ENCODE measurements at places on chromosomes 2 and 18.

DNA sequence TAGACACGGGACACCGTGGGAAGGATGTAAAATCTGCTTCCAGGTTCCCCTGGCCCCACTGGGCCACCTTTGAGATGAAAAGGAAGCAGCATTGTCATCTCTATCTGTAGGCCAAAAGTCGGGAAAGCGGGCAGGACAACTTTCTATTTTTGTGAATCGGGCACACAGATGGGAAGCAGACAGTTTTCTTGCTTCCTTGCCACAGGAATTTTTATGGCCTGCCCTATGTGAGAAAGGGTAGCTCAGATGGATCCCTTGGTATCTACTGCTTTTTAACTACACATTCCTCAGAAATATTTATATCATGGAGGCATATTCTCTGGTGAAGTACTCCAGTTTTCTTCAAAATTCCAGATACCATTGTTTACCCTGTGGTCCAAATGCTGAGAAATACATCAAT, 735.5 kb downstream of the CBLN2 start:
- no peaks in the 10 kb centered on the region for H3K36me3 ChIP-seq
- H3K27ac ChIP-seq, result no peak overlapping the region
- no peak for DNase-seq
- H3K4me3 ChIP-seq, result no peak overlapping the region
- no peaks in the 10 kb centered on the region for H3K4me1 ChIP-seq

DNA sequence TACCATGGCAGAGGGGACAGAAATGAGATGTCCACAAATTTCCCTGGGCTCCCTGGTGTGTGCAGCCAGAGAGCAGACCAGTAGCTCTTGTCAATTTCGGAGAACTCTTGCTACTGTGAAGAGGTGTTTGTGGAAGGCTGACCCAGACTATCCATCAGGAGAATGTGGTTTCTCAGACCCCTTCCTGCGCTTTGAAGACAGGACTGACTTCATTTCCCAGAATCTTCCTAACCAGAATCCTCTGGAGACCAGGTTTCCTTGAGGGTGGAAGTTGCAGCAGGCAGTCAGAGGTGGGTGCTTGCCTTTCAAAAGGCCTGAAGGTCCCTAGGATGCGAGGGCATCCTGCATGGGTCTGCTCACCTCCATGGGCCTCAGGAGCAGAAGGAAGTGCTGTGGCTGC, 121.9 kb downstream of the LAMA3 start:
- H3K27ac ChIP-seq, result no peak overlapping the region
- H3K4me3 ChIP-seq, result no peak overlapping the region
- H3K36me3 ChIP-seq, result no peaks in the 10 kb centered on the region
- no peaks in the 10 kb centered on the region for H3K27me3 ChIP-seq
- no peaks in the 10 kb centered on the region for H3K4me1 ChIP-seq
- DNase-seq, result no peak

DNA sequence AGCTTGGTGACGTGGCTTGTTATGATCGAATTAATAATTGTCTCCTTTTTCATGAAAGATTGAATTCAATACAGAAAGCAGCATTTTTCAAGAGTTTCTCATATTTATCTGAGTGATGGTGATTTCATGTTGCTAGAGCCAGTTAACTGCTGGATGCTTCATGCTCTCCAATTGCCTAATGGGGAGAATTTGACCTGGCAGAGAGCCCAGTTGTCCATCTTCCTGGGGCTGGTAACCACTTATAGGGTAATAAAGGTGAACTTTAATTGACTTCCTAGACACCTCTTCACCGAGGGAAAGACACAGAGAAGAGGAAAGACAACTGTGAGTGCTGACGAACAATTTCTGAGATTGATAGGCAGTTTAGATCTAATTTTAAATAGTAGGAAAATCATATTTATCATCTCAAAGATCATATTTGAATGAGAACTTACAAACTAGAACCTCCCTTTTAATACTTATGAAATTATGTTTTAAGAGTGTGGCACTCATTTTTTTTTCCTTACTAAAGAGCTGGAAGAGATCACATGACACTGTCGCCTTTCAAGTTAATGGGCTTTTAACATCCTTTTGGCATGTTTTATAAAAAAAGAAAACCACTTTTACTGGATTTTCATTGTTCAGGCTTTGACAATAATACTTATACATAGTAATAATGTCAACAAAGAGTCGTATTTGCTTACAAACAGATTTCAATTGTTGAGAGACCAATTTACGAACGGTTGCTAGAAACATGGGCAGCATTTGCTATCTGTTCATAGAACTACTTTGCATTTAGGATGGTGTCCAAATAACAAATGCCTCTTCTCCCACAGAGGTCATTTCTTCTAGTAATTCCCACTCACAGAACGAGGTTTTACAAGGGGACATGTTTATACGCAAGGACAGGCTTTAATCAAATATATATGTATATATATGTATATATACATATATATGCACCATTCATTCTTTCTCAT, 153.3 kb downstream of the RAPGEF4 start:
- H3K36me3 ChIP-seq, result no peaks in the 10 kb centered on the region
- no peaks in the 10 kb centered on the region for H3K4me1 ChIP-seq
- no peak for DNase-seq
- no peak overlapping the region for H3K4me3 ChIP-seq

- H3K27me3 ChIP-seq, result peaks cover 3% of the 10 kb centered on the region
- H3K4me3 ChIP-seq, result no peak overlapping the region
These were observed 331.3 kb downstream of the THSD7B start for GRCh38 chr2:137096693-137097092.

GRCh38 chr2:78145395-78145996, 623.3 kb upstream of the LRRTM4 start:
- DNase-seq, result no peak
- no peaks in the 10 kb centered on the region for H3K27me3 ChIP-seq
- H3K4me3 ChIP-seq, result no peak overlapping the region

- H3K4me3 ChIP-seq, result no peak overlapping the region
- no peak for DNase-seq
These were observed 24.8 kb downstream of the SMCHD1 start for GRCh38 chr18:2680216-2680792.

- H3K27me3 ChIP-seq, result no peaks in the 10 kb centered on the region
- no peak overlapping the region for H3K27ac ChIP-seq
- H3K4me1 ChIP-seq, result peaks cover 17% of the 10 kb centered on the region
- no peaks in the 10 kb centered on the region for H3K36me3 ChIP-seq
These were observed 129.7 kb downstream of the IRS1 start for GRCh38 chr2:226669905-226670304.

DNA sequence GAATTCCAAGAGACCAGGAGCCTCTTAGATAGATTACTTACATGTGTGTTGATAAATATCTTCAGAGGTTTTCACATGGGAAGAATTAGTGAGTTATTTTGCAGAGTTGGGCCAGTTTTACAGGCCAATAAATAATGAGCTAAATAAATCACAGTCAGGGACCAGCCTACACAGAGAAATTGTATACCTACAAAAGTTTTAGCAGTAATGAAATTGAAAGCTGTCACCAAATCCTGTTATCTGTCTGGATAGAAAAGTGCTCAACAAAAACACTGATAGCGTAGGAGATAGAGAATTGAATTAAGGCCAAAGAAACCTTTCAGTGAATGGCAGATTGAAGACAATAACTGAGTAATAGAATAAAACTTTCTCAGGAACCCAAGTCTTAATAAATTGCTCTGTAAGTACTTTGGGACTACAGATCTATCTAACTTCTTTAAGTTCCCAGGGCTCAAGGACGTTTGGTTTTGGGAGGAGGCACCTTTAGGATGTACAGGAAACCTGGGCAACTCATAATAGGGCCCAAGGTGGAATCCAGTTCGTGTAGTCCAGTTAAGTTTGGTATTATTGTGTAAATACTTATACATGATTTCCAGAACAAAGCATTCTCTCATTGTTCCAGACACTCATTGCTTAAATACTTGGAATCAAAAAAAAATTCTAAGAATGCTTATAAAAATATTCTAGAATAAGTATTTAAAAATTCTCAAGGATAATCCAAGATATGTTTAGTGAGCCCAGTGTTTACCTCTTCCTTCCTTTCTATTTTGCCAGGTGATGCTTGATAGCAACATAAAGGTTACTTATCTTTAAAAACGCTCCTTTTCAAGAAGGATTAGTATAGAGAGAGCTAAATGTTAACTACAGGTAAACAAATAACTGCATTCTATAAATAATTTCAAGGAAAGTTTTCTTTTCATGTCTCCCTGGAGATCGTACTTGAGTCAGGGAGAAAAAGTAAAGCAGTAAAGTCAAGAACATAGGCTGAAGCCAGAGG, 134.5 kb downstream of the NCKAP5 start:
- no peak overlapping the region for H3K27ac ChIP-seq
- no peaks in the 10 kb centered on the region for H3K4me1 ChIP-seq
- no peak for DNase-seq
- H3K36me3 ChIP-seq, result no peaks in the 10 kb centered on the region
- H3K4me3 ChIP-seq, result no peak overlapping the region
- no peaks in the 10 kb centered on the region for H3K27me3 ChIP-seq

DNA sequence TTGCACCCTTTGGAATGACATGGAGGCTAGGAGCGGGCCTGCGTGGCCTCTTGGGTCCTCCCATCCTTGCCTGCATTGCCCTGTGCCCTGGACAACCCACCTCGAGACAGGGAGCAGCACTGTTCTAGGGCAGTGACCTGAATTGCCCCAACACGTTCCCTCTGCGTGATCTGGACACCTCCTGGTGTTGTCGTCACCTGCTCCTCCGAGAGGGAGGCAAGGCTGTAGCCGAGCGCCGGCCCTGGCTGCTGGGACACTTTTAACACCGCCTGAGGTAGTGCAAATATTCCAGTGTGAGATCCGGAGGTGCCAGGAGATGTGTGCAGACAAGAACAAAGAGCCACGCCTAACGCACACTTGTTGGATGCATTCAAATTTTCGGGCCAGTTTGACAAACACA, 131.5 kb downstream of the SMAD7 start:
- H3K4me3 ChIP-seq, result no peak overlapping the region
- no peak for DNase-seq
- H3K36me3 ChIP-seq, result no peaks in the 10 kb centered on the region
- no peaks in the 10 kb centered on the region for H3K4me1 ChIP-seq

- no peak for DNase-seq
- H3K4me1 ChIP-seq, result no peaks in the 10 kb centered on the region
- no peak overlapping the region for H3K27ac ChIP-seq
- no peaks in the 10 kb centered on the region for H3K27me3 ChIP-seq
- no peaks in the 10 kb centered on the region for H3K36me3 ChIP-seq
These were observed 84.3 kb downstream of the GATA6 start for GRCh38 chr18:22253676-22254075.

GRCh38 chr2:175571078-175571653, 389.7 kb upstream of the ATP5MC3 start:
- no peak for DNase-seq
- peaks cover 18% of the 10 kb centered on the region for H3K4me1 ChIP-seq
- no peaks in the 10 kb centered on the region for H3K36me3 ChIP-seq

GRCh38 chr2:199988151-199988550, 32.8 kb downstream of the MAIP1 start:
- DNase-seq, result peak; percentile 31
- peaks cover 22% of the 10 kb centered on the region for H3K4me1 ChIP-seq
- no peak overlapping the region for H3K4me3 ChIP-seq
- H3K27ac ChIP-seq, result no peak overlapping the region

DNA sequence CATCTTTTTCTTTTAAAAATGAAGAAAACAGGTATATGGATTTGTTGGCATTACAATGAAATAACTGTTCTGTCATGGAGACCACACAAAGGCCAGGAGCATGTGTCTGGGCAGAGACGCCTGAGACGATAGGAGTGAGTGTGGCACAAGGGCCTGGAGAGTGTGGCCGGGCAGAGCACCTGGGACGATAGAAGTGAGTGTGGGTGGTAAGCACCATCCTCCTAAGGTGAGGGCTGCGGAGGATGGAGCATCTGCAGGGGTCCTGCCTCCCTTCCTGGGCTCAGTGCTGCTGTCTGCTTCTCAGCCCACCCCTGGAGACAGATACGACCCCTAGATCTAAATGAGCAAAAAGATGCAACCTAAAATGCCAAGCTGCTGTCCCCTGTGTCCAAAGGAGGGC, 184.9 kb downstream of the MYT1L start:
- peaks cover 3% of the 10 kb centered on the region for H3K27me3 ChIP-seq
- H3K36me3 ChIP-seq, result no peaks in the 10 kb centered on the region
- no peak overlapping the region for H3K4me3 ChIP-seq
- no peaks in the 10 kb centered on the region for H3K4me1 ChIP-seq
- H3K27ac ChIP-seq, result no peak overlapping the region
